ENCODE measurements at places on chromosomes 4 and X.

- peak; percentile 76 for DNase-seq
Measured at GRCh38 chrX:152637649-152638442, at the start of gene GABRQ. TSS of gene GABRQ (plus strand) at chrX:152637895. CDS start at chrX:152638203, 308 bp downstream.

DNA sequence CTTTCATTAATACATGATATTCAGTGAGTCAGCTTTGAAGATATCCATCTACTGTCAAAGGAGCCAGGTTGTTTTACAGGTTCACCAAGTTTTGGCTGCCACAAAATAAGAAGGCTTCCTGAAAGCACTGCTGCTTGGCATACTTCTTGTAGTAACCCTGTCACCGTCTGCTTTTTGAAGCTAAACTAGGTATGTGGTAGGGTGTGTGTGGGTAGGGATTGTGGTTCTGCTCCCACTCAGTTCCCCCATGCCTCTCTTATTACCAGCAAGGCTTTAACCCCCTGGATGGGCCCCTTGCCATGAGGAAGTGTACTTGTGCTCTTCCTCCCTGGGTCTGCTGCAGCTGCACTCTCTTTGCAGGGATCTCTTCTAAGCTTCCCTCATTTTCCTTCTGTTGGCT lies 191.2 kb downstream of the BANK1 start:
- no peak for DNase-seq

DNA sequence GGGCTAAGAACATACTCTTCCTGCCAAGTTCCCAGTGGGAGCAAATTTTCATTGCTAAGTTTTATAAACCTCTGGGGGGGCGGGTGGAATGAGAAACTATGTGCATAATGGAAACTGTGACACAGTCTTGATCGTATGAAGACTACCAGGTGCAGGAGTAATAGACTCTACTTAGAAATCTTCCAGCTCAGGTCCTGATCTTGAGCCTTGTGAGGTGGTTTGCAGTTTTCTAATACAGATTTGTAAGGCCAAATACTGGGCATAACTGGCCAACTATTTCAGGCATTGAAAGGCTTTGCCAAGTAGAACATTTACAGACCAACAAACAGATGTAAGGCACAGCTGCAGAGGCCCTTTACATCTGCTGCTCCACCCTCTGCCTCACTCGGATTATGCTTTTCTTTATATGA lies 89.7 kb upstream of the CBR4 start:
- DNase-seq, result peak; percentile 18

DNA sequence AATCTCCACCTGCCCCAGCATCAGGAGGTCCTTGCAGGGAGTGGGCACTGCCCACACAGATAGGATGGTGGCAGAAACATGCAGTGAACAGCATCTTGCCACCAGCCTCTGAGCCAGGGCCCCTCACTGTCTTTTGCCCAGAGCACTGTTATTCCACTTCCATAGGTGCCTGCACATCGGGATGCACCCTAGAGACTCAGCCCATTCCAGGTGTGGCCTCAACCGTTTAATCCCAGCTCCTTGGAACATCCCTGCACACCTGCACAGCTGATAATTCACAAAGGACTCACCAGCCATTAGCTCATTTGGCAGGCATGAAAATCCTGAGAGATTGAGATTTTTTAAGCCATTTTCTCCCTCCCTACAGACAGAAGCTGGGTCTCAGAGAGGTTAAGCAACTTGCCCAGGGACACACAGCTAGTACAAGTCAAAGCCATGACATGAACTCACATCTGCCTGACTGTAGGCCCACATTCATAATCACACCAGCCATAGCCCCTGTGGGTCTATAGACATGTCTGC lies 116.3 kb downstream of the EFNB1 start:
- DNase-seq, result no peak

DNA sequence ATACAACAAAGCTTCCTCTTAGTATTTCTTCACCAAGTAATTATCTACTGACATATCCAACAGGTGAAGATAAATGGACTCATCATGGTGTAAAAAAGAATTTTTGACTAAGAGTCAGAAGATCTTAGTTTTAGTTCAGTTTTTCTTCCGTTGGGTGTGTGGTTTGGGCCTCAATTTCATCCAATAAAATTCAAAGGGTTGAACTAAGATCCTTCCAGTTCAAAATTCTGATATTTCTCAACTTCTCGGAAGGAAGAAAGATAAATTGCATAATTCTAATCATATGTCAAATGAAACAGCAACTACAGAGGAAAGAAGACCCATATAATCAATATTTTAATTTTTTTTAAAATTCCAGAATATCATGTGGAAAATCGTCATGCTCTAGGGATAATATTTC lies 192.7 kb downstream of the SPRY1 start:
- DNase-seq, result no peak

DNA sequence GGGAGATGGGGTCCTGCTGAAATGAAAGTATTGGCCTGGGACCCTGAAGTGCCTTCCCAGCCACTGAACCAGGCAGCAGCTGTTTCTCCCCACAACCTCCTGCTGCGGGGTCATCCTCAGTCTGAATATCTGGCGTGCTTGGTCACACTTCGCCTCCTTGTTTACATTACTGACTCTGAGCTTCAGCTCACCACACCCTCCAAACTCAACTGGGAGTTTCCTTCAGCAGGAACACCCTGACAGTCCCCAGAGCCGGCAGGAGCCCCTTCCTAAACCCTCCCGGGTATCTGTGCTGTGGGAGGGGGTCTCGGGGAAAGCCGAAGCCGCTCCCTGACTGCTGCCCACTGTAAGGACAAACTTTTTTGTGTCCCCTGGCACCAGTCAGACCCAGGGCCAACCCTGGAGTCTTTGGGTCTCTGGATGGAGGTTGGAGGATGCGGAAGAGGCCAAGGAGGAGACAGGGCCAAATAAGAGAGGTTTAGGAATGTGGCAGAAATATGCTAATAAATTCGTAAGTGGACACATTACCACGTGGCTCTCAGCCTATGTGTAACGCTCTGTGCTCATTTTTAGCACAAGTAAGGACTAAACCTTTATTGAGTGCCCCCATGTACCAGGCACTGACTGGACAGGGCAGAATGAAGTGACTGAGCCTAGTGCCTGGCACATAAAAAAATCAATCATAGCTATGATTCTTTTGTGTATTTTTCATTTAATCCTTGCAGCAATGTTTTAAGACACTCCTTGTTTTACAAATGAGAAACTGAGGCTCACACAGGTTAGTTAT lies 20.7 kb downstream of the FHDC1 start:
- no peak for DNase-seq

- no peak for DNase-seq
Measured at GRCh38 chrX:109036624-109037023, 300.3 kb upstream of the IRS4 start.

DNA sequence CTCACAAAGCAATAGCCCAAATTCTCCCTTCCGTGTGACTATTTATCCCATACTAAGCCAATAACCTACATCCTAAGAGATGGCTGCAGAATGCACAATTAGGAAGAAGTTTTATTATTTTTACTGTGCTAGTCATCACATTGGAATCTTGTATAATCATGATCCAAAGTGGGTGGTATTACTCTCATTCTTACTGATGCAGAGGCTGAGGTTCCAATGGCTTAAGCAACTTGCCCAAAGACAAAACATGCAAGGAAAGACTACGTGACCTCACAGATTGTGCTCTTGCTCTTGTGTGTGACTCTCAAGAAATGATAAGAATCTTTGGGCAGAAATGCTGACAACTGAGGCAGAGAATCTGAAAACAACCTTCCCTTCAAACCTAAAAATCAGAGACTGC lies 212.2 kb downstream of the LDB2 start:
- peak; percentile 95 for DNase-seq

DNA sequence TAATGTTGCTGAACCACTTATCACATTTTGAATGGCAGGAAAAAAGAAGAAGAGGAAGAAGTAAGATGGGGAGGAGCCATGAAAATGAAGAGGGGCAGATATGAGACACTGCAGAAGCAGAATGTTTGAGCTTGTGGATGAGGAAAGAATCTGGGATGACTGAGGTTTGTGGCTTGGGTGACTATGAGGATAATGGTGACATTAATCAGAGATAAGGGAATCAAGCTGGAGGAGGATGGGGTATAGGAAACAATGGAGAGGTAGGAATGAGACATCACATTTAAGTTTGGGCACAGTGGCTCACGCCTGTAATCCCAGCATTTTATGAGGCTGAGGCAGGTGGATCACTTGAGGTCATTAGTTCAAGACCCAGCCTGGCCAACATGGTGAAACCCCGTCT lies 19.1 kb upstream of the PHF8 start:
- DNase-seq, result peak; percentile 69

DNA sequence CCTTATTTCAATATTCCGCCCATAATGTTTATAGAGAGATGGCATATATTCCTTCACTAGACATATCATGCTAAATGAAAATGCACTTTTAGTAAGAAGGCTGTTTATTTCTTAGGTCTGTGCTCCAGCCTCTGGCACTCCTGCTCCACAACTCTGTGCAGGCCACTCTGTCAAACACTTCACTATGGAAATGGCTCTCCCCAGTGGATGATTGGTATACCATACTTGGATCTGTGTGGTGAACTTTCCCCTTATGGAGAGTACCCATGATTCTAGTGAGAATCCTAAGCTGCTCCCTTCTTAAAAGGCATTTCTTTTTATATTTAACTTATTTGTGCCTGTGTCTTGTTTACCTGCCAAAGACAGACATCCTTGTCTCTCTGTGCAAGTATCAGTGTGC lies 480.1 kb upstream of the GALNT7 start:
- no peak for DNase-seq

DNA sequence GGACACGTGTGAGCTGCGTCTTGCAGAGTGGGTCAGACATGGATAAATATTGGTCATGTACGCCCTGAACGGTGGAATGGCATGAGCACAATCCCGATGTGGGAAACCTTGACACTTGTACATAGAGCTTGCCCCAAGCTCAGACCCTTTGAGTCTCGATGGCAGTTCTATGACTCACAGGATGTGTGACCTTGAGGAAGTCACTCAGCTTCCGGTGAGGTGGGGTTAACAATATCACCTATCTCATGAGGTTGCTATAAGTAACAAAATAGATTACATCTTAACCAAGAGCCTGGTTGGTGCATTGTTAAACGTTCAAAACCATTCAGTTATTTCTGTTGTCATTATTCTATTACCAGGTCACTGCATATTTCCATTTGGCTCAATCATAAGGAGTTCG lies 109.1 kb upstream of the TBL1X start:
- DNase-seq, result no peak

GRCh38 chrX:40174854-40175510 lies 77.2 kb upstream of the BCOR start:
- peak; percentile 64 for DNase-seq
